ENCODE measurements at places on chromosomes 7 and 10. TPM values are rescaled to one million over a fixed set of nuclear protein-coding genes. Genes with fewer than 3 reads are reported as not detected.

Gene SLIT1
- 0.04 TPM for total RNA-seq

Gene STK31
- total RNA-seq = 0.59 TPM

Gene LRRTM3
- not detected for total RNA-seq

Gene TMEM176B
- total RNA-seq = 0.15 TPM

Gene CTTNBP2
- total RNA-seq = 0.52 TPM

Gene ATOH7
- 0.15 TPM for total RNA-seq

Gene MBLAC1
- 3.5 TPM for total RNA-seq

Gene C10orf105
- not detected for total RNA-seq

Gene CPN1
- 0.26 TPM for total RNA-seq

Gene TYW1
- total RNA-seq = 15.0 TPM

Gene GJD4
- total RNA-seq = 0.08 TPM

Gene AKR1C4
- total RNA-seq = not detected

Gene CLRN3
- not detected for total RNA-seq

Gene PDE6C
- total RNA-seq = not detected

Gene HECTD2
- 3.3 TPM for total RNA-seq

Gene CRPPA
- 0.60 TPM for total RNA-seq

Gene CUZD1
- 1.6 TPM for total RNA-seq

Gene CNPY1
- total RNA-seq = not detected

Gene FHIP2A
- 7.6 TPM for total RNA-seq

Gene LEP
- not detected for total RNA-seq

Gene ASZ1
- not detected for total RNA-seq

Gene KNDC1
- 1.3 TPM for total RNA-seq

Gene BMPER
- total RNA-seq = 5.4 TPM

Gene ASIC3
- 11.7 TPM for total RNA-seq

Gene TAS2R39
- not detected for total RNA-seq

Gene FRMPD2
- total RNA-seq = not detected

Gene TAS2R3
- not detected for total RNA-seq

Gene ZP3
- total RNA-seq = 20.2 TPM

Gene RNF133
- total RNA-seq = not detected

Gene UTF1
- not detected for total RNA-seq

Gene GOLGA7B
- 3.6 TPM for total RNA-seq

Gene ITGB8
- total RNA-seq = 1.4 TPM
